Trophoblast cell (in vitro differentiated cells and primary cell): ENCODE measurements at places on chromosomes 4 and X.

- H3K4me1 ChIP-seq: no peaks in the 10 kb centered on the region
- H3K36me3 ChIP-seq: no peaks in the 10 kb centered on the region
- no peaks in the 10 kb centered on the region for H3K27me3 ChIP-seq
- no peak for DNase-seq
- H3K27ac ChIP-seq: no peak overlapping the region
These were observed 41.5 kb downstream of the MFAP3L start for GRCh38 chr4:169984745-169985144.

- H3K36me3 ChIP-seq: no peaks in the 10 kb centered on the region
- no peaks in the 10 kb centered on the region for H3K4me1 ChIP-seq
- no peaks in the 10 kb centered on the region for H3K27me3 ChIP-seq
- no peak overlapping the region for H3K27ac ChIP-seq
These were observed 97.8 kb upstream of the ANK2 start for GRCh38 chr4:112951362-112952312.

GRCh38 chr4:104451573-104451972 is 43.1 kb downstream of the CXXC4 start:
- no peak overlapping the region for H3K27ac ChIP-seq
- H3K4me3 ChIP-seq: no peak overlapping the region
- H3K27me3 ChIP-seq: no peaks in the 10 kb centered on the region
- no peaks in the 10 kb centered on the region for H3K36me3 ChIP-seq

DNA sequence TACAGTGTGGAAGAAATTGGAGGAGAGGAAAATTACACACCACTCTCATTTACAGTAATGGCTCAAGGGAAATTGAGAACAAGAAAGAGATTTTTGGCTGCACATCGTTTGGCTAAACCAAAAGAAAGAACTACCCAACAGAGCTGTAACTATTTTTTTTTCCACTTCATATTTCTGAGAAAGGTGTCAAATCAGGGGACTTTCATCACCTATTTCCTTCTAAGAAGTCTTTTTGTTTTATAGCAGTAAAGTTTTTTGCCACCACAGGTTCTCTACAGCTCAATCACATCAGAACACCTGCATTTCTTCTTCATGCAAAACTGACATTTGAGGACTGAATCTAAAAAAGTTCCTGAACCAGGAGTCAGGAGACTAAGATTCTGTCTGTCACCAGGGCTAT is 57.5 kb upstream of the TNIP3 start:
- H3K27me3 ChIP-seq: no peaks in the 10 kb centered on the region
- H3K36me3 ChIP-seq: no peaks in the 10 kb centered on the region
- no peak overlapping the region for H3K4me3 ChIP-seq
- no peak for DNase-seq

DNA sequence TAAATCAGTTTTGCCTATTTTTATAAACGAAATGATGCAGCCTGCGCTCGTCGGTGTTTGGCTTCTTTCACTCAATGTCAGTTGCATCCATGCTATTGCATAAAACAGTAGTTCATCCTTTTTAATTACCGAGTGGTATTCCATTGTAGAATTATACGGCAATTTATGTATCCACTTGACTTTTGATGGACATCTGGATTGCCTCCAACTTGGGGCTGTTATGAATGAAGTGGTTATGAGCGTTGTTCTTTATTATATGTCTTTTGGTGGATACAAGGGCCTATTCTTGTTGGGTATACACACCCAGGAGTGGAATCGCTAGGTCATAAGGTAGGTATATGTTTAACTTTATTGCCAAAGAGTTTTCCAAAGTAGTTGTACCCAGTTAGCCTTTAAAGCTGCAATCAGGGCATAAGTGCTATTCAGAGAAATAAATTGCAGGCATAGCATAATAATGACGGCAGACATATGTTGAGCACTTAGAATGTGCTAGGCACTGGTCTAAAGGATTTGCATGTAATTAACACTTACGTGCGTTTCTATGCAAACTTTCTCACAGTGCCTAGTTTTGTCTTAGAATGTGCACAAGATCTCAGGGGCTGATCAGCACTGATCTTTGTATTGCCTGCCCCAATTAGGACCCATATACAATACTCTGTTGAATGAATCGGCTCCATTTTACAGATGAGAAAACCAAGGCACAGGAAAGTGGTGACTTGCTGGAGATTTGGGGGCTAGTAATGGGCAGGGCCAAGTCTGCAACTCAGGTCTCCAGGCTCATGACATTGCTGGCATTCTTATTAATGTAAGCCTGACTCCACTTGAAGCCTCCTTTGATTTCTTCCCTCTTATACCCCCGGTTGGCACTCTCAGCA is 407.0 kb downstream of the BCOR start:
- DNase-seq: no peak
- H3K4me3 ChIP-seq: no peak overlapping the region
- H3K4me1 ChIP-seq: peaks cover 8% of the 10 kb centered on the region
- H3K27ac ChIP-seq: no peak overlapping the region
- H3K36me3 ChIP-seq: no peaks in the 10 kb centered on the region

DNA sequence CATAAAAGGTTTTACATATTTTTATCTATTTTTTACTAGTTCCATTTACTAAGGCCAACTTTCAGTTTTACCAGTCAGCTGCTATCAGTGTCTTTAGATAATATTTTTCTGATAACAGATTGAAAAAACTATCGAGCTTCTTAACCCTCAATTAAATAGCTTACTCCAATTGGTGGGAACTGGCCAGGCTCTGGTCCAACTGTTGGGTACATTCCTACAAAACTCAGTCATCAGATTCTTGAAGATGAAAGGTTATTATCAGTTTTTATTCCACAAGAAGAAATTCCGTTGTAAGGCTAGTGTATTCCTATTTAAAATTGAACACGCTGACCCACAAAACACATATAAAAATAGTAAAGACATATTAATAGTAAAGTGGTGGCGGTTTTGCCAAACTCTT is 346.2 kb downstream of the MAPK10 start:
- no peak overlapping the region for H3K4me3 ChIP-seq
- no peak for DNase-seq
- H3K27me3 ChIP-seq: no peaks in the 10 kb centered on the region
- no peaks in the 10 kb centered on the region for H3K4me1 ChIP-seq
- no peaks in the 10 kb centered on the region for H3K36me3 ChIP-seq

DNA sequence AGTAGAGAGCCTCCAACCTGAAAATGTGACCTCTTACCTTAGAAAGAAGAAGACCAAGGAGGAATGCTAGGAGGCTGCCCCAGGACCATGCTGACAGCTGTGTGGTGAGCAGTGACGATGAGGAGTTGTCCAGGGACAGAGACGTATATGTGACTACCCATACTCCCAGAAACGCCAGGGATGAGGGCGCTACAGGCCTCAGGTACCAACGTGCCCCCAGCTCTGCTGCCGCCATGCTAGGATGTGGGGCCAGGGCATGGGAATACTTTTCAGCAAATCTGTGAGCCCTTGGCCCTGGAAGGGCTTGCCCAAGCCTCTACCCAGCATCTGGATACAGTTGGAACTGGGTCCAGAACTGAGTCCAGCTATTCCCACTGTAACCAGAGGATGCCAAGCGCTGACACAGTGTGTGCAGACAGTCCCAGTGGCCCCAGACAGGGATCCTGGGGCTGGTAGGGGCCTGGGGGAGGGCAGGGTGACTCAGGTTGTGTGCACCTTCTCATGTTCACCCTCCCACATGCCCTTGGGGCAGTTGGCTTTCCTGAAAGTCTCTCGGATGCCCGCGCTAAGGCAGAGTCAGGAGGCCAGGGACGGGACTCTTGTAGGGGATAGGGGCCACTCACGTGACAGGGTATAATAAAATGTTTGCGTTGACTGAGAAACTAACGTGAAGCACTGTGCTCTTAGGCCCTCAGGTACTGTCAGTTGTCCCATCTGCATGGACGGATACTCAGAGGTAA is 23.9 kb upstream of the FAM193A start:
- no peaks in the 10 kb centered on the region for H3K27me3 ChIP-seq
- H3K36me3 ChIP-seq: peaks cover 67% of the 10 kb centered on the region
- peak; percentile 88 for DNase-seq
- H3K4me3 ChIP-seq: no peak overlapping the region
- no peaks in the 10 kb centered on the region for H3K4me1 ChIP-seq

- no peaks in the 10 kb centered on the region for H3K36me3 ChIP-seq
- H3K27me3 ChIP-seq: no peaks in the 10 kb centered on the region
- H3K27ac ChIP-seq: no peak overlapping the region
- H3K4me1 ChIP-seq: no peaks in the 10 kb centered on the region
- no peak for DNase-seq
These were observed 2.9 kb downstream of the IL9R start for GRCh38 chrX:156000361-156000926.

DNA sequence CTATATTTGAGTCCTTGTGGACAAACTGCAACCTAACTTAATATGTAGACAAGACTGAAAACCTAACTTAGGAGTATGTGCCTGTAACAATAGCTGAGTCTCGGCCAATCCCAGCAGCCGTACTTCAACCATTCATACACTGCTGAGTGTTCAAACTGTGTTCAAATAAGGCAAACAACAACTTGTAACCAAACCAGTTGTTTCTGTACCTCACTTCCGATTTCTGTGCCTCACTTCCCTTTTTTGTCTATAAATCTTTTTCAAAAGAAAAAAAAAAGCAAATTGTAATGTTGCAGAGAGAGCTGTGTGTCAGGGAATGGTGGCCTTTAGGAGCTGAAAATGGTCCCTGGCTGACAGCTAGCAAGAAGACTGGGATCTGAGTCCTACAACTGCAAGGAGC is 46.0 kb downstream of the GEMIN8 start:
- no peaks in the 10 kb centered on the region for H3K4me1 ChIP-seq
- H3K27me3 ChIP-seq: no peaks in the 10 kb centered on the region
- no peak for DNase-seq
- H3K27ac ChIP-seq: no peak overlapping the region
- H3K4me3 ChIP-seq: no peak overlapping the region
- H3K36me3 ChIP-seq: no peaks in the 10 kb centered on the region

GRCh38 chr4:61485056-61485455 is 284.9 kb downstream of the ADGRL3 start:
- no peaks in the 10 kb centered on the region for H3K36me3 ChIP-seq
- no peak for DNase-seq
- H3K4me1 ChIP-seq: no peaks in the 10 kb centered on the region
- H3K27me3 ChIP-seq: no peaks in the 10 kb centered on the region
- H3K27ac ChIP-seq: no peak overlapping the region
- no peak overlapping the region for H3K4me3 ChIP-seq

GRCh38 chr4:16627999-16628398 is 270.4 kb downstream of the LDB2 start:
- H3K36me3 ChIP-seq: no peaks in the 10 kb centered on the region
- H3K27ac ChIP-seq: no peak overlapping the region
- H3K27me3 ChIP-seq: no peaks in the 10 kb centered on the region
- DNase-seq: peak; percentile 88
- peaks cover 3% of the 10 kb centered on the region for H3K4me1 ChIP-seq

GRCh38 chr4:69649207-69649606 is 3.8 kb downstream of the UGT2A1 start:
- H3K36me3 ChIP-seq: no peaks in the 10 kb centered on the region
- no peak overlapping the region for H3K4me3 ChIP-seq
- H3K27ac ChIP-seq: no peak overlapping the region
- DNase-seq: no peak
- no peaks in the 10 kb centered on the region for H3K27me3 ChIP-seq
- no peaks in the 10 kb centered on the region for H3K4me1 ChIP-seq

DNA sequence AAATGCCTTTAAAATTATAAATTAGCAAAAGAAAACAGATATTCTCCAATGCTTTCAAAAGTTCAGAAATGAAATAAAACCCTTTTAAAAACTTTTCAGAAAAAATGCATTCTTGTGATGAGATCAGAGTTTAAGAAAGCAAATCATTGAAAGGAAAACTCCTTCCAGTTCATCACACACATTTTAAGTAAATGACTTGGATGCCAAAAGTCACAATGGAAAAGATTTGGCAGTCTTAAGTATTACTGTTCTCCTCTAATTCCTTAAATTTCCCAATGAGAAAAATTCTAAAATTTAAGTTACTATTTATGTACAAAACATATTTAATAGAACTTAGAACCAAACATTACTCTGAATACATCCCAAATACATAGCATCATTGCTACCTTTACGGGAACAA is 21.1 kb downstream of the HOPX start:
- H3K4me1 ChIP-seq: peaks cover 11% of the 10 kb centered on the region
- H3K36me3 ChIP-seq: no peaks in the 10 kb centered on the region
- no peak overlapping the region for H3K27ac ChIP-seq
- DNase-seq: no peak
- no peak overlapping the region for H3K4me3 ChIP-seq
- H3K27me3 ChIP-seq: peaks cover 33% of the 10 kb centered on the region

GRCh38 chr4:41458689-41459088 is 79.3 kb upstream of the LIMCH1 start:
- no peak overlapping the region for H3K4me3 ChIP-seq
- H3K4me1 ChIP-seq: peaks cover 2% of the 10 kb centered on the region
- DNase-seq: no peak
- H3K27ac ChIP-seq: no peak overlapping the region
- no peaks in the 10 kb centered on the region for H3K36me3 ChIP-seq

DNA sequence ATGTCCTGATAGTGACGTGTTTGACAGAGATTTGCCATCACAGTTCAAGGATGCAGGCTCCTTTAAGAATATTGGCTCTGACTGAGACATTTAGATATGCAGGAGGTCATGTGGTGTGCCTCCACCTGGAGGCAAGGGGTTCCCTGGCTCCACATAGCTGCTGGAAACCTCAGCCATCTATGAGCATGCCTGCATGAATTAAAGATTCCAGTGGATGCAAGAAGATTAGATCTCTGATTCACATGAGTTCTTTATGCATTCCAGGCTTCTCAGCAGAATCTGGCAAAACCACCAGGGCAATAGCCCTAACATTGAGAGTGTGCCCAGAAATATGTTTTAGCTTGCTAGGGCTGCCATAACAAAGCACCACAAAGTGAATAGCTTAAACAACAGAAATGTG is 298.5 kb upstream of the AADAT start:
- no peaks in the 10 kb centered on the region for H3K36me3 ChIP-seq
- H3K27ac ChIP-seq: no peak overlapping the region
- no peak overlapping the region for H3K4me3 ChIP-seq
- DNase-seq: peak; percentile 3

DNA sequence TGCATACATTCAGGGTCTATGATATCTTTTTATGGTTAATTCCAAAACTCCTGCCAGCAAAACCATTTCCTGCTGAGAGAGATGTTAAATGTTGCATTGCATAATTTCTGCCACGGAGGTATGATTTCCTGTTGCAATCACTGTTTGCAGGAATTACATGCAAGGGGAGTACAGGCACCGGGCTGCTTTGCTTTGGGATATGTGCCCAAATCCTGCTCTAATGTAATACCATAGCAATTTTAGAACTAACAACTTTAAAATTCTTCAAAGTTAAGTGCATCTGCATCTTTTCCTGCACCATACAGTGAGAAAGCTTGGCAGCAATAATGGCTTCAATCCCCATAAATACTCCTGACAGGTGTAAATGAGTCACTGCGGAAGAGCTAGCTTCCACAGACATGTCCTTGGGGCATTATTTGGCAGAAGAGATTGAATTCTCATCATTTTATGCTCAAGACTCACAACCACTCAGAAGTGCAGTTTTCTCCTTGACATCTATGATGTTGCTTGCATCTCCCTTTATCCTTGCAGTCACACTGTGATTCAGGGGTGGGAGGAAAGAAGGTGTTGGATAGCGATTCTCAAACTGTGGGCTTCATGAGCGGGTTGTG is 29.6 kb downstream of the TRIM2 start:
- H3K27ac ChIP-seq: no peak overlapping the region
- peak; percentile 68 for DNase-seq
- no peaks in the 10 kb centered on the region for H3K4me1 ChIP-seq
- H3K4me3 ChIP-seq: no peak overlapping the region
- H3K36me3 ChIP-seq: no peaks in the 10 kb centered on the region
- no peaks in the 10 kb centered on the region for H3K27me3 ChIP-seq

- H3K36me3 ChIP-seq: no peaks in the 10 kb centered on the region
- no peak overlapping the region for H3K4me3 ChIP-seq
- H3K4me1 ChIP-seq: no peaks in the 10 kb centered on the region
- no peaks in the 10 kb centered on the region for H3K27me3 ChIP-seq
These were observed 97.4 kb downstream of the NLGN4X start for GRCh38 chrX:6131287-6131686.

GRCh38 chr4:26899991-26900390 is 39.4 kb downstream of the STIM2 start:
- no peaks in the 10 kb centered on the region for H3K36me3 ChIP-seq
- H3K27me3 ChIP-seq: no peaks in the 10 kb centered on the region
- no peak for DNase-seq
